ENCODE measurements at places on chromosomes 11 and 22.

DNA sequence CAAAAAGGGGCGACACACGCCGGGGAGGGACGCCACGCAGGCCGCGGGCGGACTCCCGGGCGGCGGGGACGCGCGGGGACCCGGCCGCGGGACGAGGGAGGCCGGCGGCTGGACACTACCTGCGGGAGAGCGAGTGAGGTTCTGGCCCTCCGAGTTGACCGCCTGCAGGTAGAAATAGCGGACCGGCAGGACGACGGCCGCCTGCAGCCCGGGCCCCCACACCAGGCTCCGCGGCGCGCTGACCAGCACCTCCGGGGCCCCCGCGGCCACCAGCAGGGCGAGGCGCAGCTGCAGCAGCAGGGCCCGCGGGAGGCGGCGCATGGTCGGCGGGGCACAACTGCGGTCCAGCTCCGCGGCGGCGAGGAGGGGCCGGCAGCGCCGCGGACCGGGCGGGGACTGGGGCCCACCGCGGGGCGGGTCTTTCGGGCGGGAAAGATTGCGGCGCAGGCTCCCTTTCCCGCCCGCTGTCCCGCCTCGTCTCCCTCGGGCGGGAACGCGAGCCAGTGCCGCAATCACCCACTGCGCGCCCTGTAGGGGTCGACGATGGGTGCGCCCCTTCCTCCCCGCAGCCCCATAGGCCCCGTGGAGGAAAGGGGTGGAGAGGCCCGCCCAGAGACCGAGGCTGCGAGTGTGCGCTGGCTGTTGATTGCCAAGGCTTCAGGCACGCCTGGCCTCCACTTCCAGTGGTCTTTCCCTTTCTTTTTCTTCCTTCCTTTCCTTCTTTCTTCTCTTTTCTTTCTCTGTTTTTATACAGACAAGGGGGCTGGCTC is at the start of gene POGLUT3:
Gene POGLUT3, minus strand, starts transcription at position 339 of the 770 bp plus-strand sequence. Its CDS starts 18 bp downstream, at position 321.
- no peaks in the 10 kb centered on the region for H3K36me3 ChIP-seq
- DNase-seq: peak; percentile 23
- peak within 1 kb of the TSS; percentile 97 for H3K27ac ChIP-seq
- H3K27me3 ChIP-seq: no peaks in the 10 kb centered on the region
- peaks cover 5% of the 10 kb centered on the region for H3K4me1 ChIP-seq

DNA sequence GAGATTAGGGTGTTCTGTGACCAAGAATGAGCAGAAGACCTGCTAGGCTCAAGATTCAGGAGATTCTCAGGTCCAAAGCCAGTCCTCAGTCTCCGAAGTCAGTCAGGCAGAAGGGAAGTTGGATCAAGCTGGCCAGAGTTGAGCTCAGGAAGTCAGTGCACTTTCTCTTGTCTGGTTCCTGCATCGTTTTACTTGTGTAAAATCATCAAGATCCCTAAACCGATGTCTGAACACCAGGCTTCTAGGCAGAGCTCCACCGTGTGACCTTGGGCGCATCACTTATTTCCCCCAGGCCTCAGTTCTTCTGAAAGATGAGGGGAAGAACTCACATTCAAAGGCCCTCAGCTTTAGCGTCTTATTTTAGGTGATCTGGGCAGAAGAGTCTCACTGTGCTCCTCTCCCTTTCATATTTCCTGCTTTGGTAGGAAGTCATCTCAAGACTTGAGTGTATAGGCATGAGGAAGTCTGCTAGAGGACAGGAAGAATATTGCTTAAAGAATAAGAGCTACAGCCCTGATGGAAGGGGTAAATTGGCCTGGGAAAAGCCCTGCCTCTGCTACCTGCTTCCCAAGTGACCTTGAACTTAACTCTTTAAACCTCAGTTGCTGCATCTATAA is 20.2 kb downstream of the NF2 start:
- no peak overlapping the region for H3K4me3 ChIP-seq
- DNase-seq: no peak
- H3K36me3 ChIP-seq: peaks cover 5% of the 10 kb centered on the region
- no peak overlapping the region for H3K27ac ChIP-seq
- peaks cover 76% of the 10 kb centered on the region for H3K4me1 ChIP-seq

GRCh38 chr11:77095551-77096490 is 6.8 kb upstream of the OMP start:
- no peak for DNase-seq
- H3K27me3 ChIP-seq: peaks cover 5% of the 10 kb centered on the region
- no peak overlapping the region for H3K4me3 ChIP-seq
- no peaks in the 10 kb centered on the region for H3K36me3 ChIP-seq
- peaks cover 5% of the 10 kb centered on the region for H3K4me1 ChIP-seq

- no peak overlapping the region for H3K27ac ChIP-seq
- DNase-seq: no peak
- H3K36me3 ChIP-seq: no peaks in the 10 kb centered on the region
- H3K4me1 ChIP-seq: no peaks in the 10 kb centered on the region
- no peak overlapping the region for H3K4me3 ChIP-seq
- H3K27me3 ChIP-seq: peaks cover 35% of the 10 kb centered on the region
These were observed 76.0 kb downstream of the TRIM29 start for GRCh38 chr11:120061761-120062560.

GRCh38 chr11:416051-416756 is 1.4 kb upstream of the SIGIRR start:
- no peaks in the 10 kb centered on the region for H3K36me3 ChIP-seq
- H3K4me3 ChIP-seq: peak overlapping the region; percentile 54
- peak overlapping the region; percentile 42 for H3K27ac ChIP-seq
- DNase-seq: no peak

Measured in stimulated activated naive B cell treated with anti-CD40 and anti-IgM and Interleukin-4, amounts not matched to agents 10 μg/mL and 1 μg/mL and 100 μg/mL, for 72 hours (primary cell).